Epithelial cell of esophagus (primary cell): ENCODE measurements at places on chromosomes 7 and 10.

DNA sequence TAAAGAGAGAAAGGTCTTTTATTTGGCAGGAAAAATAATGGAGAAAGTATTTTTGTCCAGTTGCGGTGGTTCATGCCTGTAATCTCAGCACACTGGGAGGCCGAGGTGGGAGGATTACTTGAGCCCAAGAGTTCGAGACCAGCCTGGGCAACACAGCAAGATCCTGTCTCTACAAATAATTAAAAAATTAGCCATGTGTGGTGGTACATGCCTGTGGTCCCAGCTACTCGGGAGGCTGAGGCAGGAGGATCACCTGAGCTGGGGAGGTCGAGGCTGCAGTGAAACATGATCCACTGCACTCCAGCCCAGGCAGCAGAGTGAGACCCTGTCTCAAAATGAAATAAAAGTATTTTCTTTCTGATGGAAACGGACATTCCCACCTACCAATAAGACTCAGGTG lies 77.8 kb upstream of the MKRN1 start:
- no peak for DNase-seq

DNA sequence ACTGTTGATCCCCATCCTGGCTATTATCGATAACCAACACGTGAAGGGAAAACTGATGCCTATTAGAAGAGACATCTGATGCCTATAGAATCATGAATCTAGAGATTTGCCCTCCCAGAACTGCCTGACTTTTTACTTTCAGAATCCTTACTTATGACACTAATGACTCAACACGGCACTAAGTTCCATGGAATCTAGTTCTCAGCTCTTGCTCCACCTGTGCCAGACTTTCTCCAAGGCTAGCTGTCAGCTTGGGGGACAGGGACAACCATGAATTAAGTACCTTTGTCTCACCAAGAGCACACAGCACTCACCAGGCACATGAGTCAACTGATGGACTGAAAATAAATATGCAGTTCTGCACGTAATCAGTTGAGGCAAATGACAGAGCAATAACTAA lies 184.2 kb downstream of the FRMD4A start:
- peak; percentile 11 for DNase-seq

DNA sequence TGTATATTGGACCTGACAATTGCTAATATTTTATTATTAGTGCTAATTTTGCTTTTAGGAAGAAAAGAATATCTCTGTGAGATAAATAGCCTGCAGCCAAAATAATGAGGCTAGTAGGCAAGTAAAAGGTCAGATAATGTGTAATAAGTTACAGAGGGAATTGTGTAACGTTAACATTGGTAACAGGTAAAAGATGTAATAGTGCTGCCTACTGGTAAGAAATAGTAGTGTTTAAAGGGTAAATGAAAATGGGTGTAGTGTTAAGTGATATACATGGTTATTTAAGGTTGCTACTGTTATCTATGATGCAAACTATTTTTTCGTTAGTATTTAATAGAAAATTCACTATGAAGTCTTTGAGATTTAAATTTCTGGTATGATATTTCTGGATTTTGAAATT lies 9.2 kb upstream of the FOXP2 start:
- peak; percentile 55 for DNase-seq

DNA sequence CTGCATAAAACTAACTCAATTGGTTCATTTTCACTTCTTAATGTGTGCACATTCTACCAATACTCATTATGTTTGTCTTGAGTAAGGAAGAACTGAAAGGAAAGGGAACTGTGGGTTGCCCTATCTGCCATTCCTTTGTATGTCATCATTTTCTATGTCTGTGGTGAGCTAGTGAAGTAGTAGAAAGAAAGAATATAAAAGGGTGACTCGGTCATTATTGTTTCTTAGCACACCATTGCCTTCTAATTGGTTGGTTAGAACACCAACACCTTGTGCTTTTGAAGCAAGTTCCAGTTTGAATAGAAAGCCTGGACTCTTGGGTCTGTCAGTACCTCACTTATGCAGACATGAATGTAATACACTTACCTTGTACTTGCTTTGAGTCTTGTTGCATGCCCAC lies 64.3 kb upstream of the MDFIC start:
- peak; percentile 49 for DNase-seq

- DNase-seq: no peak
Measured at GRCh38 chr7:154836021-154836448, 166.9 kb downstream of the PAXIP1 start.

DNA sequence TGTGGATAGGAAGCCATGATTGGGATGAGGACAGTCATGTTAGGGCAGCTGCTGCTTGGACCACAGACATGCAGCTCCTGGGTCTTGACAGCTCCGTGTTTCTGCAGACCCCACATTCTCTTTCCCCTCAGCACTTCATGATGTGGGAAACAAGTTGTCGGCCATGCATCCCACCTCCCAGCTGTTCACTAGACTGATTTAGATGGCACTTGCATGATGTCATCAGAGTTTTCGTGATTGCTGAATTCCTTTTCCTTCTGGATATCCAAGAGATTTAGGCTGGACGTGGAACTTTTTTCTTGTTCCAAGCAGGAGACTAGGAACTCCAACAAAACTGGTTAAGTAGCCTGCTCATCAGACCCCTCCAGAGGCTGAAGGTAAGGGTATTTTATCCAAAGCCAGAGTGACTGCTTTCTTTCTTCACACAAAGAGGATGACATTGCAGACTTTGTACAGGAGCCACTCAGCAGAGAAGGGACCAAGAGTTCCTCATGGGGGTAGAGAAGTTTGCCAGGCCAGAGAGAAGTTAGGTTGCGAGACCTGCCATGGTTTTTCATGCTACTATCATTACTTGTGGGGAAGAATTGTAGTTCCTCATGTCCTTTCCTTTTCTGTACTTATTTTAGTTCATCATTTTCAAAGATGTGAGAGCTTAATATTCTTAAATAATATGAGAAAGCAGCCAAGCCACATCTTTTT lies 117.7 kb upstream of the GJD4 start:
- no peak for DNase-seq

- no peak for DNase-seq
Measured at GRCh38 chr10:130623680-130624267, 487.6 kb downstream of the GLRX3 start.

GRCh38 chr10:110498982-110499795 lies 1.5 kb downstream of the DUSP5 start:
- peak; percentile 82 for DNase-seq

GRCh38 chr7:116951366-116952292 lies 1.7 kb upstream of the ST7 start:
- no peak for DNase-seq
